ENCODE measurements at places on chromosomes 16 and 17. TPM values are rescaled to one million over a fixed set of nuclear protein-coding genes. Genes with fewer than 3 reads are reported as not detected.

Gene ARHGAP44
- total RNA-seq, result 0.64 TPM

Gene TOX3
- total RNA-seq, result not detected

Gene RNF227
- 4.2 TPM for total RNA-seq

Gene NHLRC4
- 3.2 TPM for total RNA-seq

Gene YBX2
- not detected for total RNA-seq

Gene TRPV3
- total RNA-seq, result 0.43 TPM

Gene CCDC92B
- total RNA-seq, result not detected

Gene KDM6B
- 5.8 TPM for total RNA-seq

Gene EVI2A
- total RNA-seq, result 0.32 TPM

Gene CCL3
- total RNA-seq, result not detected

Gene EPOP
- 1.3 TPM for total RNA-seq

Gene RSL1D1
- 117 TPM for total RNA-seq

Gene CASKIN2
- 9.5 TPM for total RNA-seq

Gene CLEC18A
- total RNA-seq, result 0.32 TPM

All from fibroblast of villous mesenchyme (primary cell).